Amygdala (tissue), 56 donors: ENCODE measurements at places on chromosomes 3 and 15.

GRCh38 chr15:38683382-38684242 is 119.0 kb upstream of the RASGRP1 start:
- DNase-seq, result peak; percentile 36

DNA sequence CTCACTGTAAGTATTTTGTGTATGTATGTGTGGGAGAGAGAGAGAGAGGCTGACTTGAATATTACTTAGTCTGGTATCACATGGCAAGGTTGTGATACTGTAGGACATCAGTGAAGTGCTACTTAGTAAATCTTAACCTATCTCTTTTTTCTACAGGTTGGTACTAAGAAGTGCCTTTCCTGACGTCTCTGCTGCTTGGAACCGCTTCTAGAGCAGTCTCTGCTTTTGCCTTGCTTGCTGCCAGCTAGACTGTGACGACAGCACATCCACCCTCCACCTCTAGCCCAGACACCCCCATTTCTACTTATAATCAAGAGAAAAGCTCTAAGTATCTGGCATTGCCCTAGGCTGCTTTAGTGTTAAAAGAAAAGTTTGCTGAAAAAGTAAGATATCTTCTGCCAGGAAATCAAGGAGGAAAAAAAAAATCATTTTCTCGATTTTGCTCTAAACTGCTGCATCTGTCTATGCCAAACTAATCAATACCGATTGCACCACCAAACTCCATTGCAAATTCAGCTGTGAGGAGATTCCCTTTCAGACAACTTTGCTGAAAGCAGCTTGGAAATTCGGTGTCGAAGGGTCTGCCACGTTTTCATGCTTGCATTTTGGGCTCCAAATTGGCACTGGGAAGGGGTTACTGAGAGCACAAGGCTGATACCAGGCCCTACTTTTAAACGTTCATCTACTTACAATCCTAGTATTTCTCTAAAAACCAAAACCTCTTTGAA is 30.7 kb downstream of the MBNL1 start:
- no peak for DNase-seq

DNA sequence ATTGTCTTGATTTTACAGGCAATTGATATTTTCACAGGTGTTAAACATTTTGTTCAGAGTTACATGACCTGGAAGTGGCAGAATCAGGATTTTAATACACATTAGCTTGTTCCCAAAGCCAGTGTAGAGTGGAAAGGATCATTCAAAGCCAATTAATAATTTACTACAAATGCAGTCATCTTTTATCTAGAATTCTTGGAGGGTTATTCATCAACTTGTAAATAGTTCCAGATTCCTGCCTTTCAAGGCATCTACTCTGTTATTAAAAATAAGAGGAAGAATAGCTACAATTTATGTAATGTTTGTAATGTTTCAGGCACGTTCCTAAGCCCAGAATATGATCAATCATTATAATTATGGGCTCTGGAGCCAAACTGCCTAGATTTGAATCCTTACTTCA is 358.5 kb downstream of the ZNF385D start:
- DNase-seq, result no peak

GRCh38 chr3:156273111-156273694 is 152.8 kb downstream of the KCNAB1 start:
- DNase-seq, result no peak

DNA sequence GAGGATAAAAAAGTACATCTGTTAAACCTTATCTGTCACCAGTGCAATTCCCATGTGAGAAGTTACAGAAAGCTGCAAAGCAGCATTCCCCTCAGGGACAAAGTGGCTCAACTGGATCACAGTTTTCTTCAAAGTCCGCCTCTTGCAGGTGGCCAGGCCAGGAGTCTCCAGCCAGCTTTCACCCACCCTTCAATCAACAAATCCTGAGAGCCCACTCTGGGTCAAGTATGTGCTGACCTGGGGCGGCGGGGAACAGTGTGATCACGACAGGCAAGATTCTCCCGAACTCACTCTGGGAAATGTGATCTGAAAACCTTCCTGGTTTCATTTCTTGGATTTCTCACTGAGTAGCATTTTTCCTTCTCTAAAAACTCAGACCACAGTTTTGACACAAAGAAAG is 39.2 kb downstream of the RFT1 start:
- DNase-seq, result no peak

DNA sequence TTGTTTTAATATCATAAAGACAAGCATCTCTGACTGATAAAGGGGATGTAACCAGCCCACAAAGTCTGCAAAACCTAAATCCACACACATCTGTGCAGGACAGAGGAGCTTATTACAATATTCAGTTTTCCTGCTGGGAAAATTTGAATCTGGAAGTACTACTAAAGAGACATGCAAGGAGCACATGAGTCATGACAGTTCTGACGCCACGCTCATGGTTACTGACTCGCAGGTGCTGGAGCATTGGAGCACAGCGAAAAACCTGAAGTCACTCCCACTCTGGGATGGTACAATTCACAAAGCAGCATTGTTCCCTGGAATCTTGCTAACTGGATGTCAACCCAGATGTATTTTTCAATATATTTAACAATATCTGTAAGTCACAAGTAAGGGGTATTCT is 7.6 kb upstream of the ISL2 start:
- DNase-seq, result no peak

- no peak for DNase-seq
These were observed 13.2 kb downstream of the ARHGEF3 start for GRCh38 chr3:56788521-56788920.

DNA sequence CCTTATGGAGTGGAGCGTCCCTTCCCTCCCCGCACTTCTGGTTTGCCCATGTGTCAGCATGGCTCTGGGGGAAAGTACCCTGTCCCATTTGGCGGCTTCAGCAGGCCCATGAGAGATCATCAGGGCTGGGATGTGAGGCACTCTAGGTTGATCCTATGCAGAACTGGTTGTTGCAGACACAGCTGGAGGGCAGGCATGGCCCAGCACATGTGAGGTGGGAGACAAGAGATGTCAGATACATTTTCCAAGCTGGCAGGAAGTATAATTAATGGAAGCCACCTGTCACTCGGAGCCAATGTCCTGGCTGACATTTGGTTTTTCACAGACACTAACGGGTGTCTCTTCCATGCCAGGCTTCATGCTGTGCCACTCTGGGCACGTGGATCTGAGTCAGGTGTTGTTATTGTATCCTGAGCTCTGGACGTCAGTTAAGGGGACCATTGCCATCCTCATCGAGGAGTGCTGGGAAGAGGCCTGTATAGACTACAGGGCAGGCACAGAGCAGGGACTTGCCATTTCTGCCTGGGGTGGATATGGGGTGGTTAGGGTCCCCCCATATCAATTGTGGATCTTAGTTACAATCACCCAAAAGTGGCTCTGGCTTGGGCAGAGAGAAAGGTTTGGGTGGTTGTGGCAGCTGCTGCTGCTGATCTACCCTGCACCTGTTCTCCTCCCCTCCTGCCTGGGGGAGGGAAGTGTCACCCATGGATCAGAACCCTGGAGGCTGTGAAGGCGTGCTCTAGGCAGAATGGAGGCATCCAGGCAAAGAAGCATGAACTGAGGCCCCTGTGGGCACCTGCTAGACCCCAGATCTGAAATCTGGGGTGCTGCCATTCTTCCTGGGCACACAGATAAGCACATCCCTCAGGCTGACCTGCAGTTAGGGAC is 140.7 kb downstream of the FBLN2 start:
- DNase-seq, result no peak

DNA sequence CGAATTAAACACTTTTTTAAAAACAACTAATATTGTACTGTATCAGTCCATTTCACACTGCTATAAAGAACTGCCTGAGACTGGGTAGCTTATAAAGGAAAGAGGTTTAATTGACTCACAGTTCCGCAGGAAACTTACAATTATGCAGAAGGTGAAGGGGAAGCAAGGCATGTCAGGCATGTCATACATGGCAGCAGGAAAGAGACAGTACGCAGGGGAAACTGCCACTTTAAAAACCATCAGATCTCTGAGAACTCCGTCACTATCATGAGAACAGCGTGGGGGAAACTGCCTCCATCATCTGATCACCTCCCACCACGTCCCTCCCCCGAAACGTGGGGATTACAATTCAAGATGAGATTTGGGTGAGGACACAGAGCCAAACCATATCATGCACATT is 162.8 kb upstream of the TPM1 start:
- no peak for DNase-seq

- DNase-seq, result no peak
These were observed 311.0 kb downstream of the WDR72 start for GRCh38 chr15:53448232-53449015.

GRCh38 chr3:100838157-100838556 is 128.9 kb downstream of the TFG start:
- no peak for DNase-seq

DNA sequence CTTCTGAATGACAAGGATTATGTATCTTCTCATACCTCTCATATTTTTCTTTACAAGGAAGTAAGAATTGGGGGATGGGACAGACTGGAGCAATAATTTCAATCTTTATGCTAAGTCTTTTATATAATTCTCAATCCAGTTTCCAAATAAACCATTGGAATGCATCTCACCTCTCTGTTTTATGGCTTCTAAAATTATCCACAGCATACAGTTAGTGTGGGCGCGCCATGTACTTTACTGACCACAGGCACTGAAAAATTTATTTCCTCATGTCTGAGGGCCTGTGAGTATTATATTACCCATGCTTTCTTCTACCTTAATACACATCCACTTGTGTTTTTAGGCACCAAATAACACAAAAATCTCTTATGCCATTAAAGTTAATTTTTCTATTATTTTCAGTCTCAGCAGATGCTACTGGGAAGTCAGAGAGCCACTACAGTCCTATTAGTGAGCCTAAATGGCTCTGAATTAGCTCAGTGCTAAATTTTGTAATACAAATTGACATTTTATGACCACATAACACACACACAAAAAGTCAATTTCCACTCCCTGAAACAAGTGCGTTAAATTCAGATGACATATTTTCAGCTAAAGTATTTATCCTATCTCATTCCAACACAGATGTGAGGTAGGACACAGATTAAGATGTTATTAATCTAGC is 39.3 kb downstream of the SLITRK3 start:
- no peak for DNase-seq

DNA sequence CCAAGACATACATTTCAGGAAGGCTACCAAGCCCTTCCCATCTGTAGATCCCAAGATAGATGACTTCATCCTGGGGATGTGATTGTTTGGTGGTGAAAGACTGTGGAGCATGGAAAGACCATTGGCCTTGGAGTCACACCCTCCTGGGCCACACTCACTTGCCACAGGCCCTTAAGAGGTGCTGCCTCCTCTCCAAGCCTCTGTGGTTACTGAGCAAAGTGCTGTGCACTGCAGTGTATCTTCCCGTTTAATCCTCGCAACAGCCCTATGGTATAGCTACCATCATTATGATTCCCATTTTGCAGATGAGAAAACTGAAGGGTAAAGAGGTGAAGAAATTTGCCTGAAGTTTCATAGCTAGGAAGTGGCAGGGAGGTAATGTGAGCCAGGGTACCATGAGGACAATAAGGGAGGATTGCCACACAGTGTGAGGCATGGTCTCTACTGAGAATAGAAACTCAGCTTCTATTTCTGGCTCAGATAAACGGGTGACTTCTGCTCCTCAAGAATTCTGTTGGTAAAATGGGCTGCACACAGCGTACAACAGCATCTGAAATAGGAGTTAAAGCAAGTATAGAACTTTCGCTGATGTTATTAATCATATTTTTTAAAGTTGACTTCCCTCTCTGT is 23.9 kb upstream of the RHO start:
- no peak for DNase-seq

DNA sequence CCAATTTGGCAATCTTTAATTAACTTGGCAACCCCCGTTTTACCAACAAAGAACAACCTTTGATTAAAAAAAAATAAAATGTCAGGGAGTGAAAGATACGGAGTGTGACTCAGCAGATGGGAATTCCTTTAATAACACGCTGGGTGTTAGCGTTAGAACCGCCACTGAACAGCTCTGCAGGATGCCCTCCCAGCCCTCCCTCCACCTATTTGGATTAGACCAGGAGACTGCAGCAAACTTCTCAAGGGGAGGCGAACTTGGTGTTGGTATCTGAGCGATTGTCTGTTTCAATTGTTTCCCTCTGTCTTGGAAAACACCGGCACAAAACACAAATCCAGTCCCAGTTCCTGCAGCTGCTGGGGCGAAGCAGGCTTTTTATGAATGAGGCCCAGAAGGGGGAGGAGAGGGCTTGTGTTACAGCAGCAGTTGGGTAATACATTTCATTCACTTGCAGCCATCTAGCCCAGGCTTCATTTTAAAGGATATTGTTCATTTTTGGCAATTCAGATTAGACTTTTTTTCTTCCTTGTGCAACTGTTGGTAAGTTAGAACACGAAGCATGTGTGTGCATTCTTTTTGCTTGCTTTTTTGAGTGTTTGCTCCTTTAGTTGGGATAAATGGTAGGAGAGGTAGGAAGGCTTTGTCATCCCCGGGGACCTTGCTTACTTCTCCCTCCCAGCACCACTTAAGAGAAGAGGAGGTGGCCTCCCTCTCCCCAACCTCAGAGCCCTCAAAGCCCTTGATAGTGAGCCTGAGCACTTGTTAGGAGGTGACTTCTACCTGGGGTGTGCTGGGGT is 152.3 kb downstream of the IGF1R start:
- peak; percentile 74 for DNase-seq

- no peak for DNase-seq
These were observed 16.2 kb upstream of the RHCG start for GRCh38 chr15:89512631-89513030.

DNA sequence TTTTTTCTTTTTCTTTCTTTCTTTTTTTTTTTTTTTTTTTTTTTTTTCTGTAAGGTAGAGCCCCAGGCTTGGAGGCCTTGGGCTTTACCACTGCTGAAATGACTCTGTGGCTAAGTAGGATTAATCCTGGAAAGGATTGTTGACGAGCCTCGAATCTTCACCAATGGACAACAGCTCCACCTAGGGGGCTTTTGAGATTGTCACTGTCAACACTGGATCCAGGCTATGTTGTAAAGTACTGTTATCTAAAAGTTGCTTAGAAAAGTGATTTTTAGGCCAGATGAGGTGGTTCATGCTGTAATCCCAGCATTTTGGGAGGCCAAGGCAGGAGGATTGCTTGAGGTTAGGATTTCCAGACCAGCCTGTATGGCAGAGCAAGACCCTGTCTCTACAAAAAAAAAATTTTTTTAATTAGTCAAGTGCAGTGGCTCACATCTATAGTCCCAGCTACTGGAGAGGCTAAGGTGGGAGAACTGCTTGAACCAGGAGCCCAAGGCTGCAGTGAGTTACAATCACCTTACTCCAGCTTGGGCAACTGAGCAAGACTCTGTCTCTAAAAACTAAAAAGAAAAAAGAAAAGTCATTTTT is 41.6 kb downstream of the KLHL18 start:
- peak; percentile 7 for DNase-seq

- DNase-seq, result no peak
These were observed 330.7 kb downstream of the FHIT start for GRCh38 chr3:60920519-60920918.

GRCh38 chr3:41503998-41504623 is 304.8 kb downstream of the CTNNB1 start:
- DNase-seq, result no peak

DNA sequence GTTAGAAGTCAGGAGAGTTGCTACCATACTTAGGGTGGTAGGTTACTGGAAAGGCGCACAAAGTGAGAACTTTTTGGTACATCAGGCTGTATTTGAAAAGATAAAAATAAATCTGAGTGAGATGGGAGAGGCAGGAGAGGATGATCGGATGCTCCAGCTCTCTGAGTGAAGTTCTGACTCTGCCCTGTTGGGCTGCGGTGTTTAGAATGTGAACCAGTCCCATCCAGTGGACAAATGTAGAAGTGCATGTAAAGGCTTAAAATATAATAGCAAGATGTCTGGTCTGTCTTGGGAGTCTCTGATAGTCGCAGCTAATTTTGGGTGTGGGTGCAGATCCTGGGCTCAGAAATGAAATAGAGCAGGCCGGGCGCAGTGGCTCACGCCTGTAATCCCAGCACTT is 30.4 kb downstream of the ACKR2 start:
- DNase-seq, result no peak
